ENCODE measurements at places on chromosomes 11 and 22.

- no peak for DNase-seq
Observed at GRCh38 chr11:62444236-62444833, 25.5 kb downstream of the SCGB1A1 start.

DNA sequence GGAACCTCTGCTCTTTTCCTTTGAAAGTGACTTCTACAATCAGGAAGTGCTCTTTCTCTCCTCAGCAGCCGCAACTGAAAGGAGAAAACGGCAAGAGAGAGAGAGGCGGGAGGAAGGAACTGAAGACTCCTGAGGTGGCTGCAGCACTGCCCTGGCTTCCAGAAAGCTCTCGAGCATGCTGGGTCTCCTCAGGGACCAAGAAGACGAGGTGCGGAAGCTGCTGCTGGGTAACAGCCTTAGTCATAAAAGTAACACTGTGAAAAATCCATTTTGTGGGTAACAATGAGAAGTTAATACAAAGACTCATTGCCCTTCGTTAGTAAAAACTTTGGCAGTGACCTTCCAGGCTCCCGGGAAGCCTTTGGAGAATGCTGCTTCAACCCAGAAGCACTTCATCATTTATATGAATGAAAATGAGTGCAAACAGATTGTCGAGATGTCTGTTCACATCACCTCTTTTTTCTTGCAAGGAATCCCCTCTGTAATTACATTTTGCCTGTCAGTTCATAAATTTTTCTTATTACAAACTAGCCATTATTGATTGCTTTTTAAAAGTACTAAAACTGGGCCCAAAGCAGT lies 473.4 kb downstream of the SOX6 start:
- DNase-seq: no peak

GRCh38 chr11:28460348-28460747 lies 352.2 kb downstream of the METTL15 start:
- DNase-seq: no peak

GRCh38 chr11:19861171-19861570 lies 148.5 kb downstream of the NAV2 start:
- DNase-seq: no peak

DNA sequence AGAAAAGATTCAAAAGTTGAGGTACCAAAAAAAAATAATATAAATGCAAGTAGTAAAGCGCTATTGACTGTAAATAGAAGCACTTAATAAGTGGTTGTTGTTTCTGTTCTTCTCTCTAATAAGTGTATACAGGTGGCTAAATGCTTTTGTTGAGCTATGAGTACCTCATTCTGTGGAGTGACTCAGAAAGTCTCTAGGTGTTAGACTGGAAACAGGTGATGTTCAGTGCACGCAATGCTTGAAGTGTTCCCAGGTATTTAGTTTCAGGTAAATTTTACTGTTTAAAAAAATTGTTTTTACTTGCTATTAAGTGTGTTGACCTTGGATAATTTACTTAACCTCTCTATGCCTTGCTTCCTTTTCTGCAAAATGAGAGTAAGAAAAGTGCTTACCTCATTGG lies 24.2 kb downstream of the POU2AF3 start:
- DNase-seq: no peak

GRCh38 chr11:75270896-75271418 lies 30.4 kb downstream of the TPBGL start:
- DNase-seq: no peak

DNA sequence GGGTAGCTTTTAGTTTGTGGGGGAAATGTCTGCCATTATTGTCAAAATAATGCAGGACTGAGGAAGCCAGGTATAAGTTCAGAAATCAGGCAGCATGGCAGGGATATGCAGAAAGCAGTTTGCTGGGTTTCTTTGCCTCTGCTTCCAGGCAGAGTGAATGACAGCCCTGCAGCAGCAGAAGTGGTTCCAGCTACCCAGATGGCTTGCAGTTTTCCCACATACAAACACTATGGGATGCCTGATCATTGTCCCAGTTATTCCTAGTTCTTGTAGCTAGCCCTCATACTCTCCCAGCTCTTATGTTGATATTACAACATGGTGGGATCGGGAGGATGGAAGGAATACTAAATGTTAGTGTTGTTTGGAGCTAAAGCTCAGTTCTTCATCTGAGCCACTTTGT lies 2.8 kb upstream of the DIXDC1 start:
- no peak for DNase-seq

- DNase-seq: no peak
Observed at GRCh38 chr11:46760429-46761128, 41.6 kb downstream of the F2 start.

DNA sequence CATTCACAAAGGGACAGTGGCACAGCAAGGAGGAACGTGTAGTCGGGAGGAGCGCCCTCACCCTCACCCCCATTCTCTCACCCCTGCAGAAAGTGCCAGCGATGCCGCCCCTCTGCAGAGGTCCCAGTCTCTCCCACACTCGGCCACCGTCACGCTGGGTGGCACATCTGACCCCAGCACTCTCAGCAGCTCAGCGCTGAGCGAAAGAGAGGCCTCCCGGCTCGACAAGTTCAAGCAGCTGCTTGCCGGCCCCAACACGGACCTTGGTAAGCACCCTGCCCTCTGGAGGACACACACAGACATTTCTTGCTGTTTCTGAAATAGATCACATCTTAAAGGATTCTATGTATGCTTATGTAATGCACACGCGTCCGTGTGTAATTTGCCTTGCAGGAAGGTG lies 34.9 kb downstream of the TBC1D22A start:
- DNase-seq: no peak

- DNase-seq: no peak
Observed at GRCh38 chr11:86138958-86139357, 70.1 kb upstream of the PICALM start.

DNA sequence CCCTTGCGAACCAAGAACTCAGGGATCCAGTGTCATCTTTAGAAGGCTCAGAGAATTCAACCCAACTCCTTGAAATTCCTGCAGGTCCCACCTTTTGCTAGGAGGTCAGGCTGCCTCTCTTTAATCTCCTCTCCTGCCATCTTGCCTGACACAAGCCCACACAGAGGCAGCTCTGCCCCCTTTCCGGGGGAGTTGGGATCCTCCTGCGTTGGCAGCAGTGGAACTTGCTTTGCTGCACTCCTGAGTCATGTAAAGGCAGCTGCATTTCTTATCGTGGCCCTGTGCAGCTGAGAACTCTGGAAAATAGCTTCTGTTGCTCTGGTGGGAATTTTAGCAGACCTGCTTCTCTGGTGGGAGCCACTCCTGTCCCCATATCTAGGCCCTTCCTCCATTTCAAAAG lies 142.3 kb upstream of the TBCEL start:
- no peak for DNase-seq

DNA sequence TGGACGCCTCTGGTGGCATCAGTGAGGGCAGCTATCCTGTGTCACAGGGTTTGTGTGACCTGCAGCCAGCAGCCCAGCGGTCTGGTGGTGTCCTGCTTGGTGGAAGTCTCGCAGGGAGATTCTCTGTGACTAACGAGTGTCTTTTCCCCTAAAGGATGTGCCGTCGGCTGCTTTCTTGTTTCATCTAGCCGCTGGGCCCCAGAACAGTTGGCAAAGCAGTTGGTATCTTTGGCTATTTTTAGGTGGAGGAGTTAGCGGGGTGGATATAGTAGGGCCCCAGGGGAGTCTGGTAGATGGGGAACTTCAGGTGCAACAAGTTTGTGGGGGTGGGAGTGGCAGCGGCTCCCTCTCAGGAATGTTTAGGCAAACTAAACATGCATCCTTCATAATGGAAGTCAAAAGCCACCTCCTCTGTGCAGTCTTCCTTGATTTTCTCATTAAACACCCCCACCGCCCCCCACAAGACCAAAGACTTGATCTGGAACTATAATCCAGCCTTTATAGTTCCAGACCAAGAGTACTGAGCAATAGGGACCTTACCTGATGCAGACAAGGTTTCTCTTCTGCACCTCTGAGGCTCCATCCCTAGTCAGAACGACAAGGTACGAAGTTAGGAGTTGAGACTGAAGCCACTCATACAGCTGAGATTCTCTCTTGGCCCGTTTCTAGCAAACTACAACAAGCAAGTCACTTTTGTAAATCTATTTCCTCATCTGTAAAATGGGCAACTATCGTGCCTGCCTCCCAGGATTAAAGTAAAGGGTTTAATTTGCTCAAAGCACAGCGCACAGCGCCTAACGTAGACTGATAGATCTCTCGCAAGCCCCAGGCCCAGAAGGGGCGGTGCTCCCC lies 1.1 kb upstream of the PELI3 start:
- no peak for DNase-seq

DNA sequence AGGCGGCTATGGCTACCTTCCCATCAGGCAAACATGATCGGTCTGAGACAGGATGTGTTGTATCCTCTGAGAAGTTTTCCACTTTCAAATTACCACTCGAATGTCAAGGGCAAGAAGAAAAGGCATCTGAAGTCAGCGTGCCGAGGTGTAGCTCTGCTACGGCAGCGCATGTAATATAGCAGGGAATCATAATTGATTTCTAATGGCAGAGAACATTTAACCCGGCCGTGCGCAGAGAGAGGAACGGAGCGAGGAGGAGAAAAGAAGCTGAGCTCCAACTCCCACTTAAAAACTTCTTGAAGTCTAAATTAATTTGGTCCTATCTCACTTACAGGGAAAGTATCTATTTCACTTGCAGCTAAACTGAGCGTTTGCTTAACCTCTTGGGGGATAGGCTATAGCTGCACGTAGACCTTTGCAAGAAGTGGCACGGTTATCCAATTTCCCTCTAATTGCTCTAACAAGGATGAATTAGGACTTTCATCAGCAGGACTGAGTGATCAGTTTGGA lies 137.3 kb upstream of the KIRREL3 start:
- no peak for DNase-seq

DNA sequence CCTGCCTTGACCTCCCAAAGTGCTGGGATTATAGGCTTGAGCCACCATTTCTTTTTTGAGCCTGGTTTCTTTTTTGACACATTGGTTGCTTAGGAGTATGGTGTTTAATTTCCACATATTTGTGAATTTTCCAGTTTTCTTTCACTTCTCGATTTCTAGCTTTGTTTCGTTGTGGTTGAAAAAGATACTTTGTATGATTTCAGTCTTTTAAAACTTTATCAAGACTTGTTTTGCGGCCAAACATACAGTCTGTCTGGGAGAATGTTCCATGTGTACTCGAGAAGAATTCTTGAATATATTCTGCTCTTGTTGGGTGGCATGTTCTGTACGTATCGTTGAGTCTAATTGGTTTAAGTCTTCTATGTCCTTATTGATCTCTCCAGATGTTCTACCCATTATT lies 20.8 kb downstream of the SHANK3 start:
- DNase-seq: no peak

GRCh38 chr11:87325490-87325872 lies 287.7 kb downstream of the TMEM135 start:
- DNase-seq: no peak

DNA sequence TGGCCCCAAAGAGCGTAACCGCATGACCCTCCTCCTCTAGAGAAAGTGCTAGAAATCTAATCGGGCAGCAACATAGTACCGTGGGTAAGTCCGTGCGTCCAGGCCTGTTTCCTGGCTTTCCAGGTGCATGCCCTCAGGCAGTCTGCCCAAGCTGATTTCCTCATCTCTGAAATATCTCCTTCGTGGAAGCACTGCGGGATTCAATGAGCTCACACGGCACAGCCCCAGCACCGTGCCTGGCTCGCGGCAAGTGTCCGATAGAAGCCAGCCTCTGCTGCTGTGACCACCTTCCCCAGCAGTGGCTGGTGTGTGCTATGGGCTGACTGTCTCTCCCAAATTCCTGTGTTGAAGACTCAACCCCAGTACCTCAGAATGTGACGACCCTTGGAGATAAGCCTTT lies 20.7 kb downstream of the RPUSD4 start:
- no peak for DNase-seq

- no peak for DNase-seq
Observed at GRCh38 chr22:36510384-36510783, 3.5 kb upstream of the FOXRED2 start.

DNA sequence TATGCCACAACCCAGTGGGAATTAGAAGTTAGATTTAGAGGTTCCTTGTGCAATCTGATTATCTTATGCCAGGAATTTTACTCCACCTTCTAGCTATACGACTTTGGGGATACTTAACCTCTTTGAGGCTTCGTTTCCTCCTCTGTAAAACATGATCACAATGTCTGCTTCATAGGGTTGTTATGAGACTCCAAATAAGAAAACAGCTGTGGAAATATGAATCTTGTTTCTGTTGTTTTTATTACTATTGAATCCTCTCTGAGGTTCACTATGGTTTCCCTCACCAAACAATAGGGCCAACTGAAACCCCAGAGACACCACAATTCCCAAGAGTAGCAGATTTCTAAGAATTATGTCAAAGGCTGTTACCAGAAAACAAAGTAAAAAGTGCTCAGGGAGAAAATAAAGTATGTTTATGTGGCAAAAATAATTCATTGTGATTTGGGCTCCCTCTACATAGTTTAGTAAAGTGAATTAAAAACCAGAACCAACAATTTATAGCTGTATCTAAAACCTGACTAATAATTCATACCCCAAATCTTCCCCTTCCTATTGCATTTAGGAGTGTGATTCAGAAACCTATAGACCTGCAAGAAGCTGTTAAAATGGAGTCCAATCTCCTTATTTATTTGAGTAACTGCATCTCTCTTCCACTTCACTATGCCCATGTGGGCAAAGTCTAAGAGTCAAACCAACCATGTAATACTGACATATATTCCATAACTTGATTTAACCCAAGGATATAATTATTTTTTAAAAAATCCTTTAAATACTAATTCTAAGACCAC lies 38.4 kb downstream of the AMBRA1 start:
- DNase-seq: no peak

GRCh38 chr11:130772266-130773227 lies 143.7 kb downstream of the SNX19 start:
- no peak for DNase-seq

- no peak for DNase-seq
Observed at GRCh38 chr11:116605543-116606459, 167.0 kb downstream of the BUD13 start.

- DNase-seq: no peak
Observed at GRCh38 chr11:126132319-126132718, 69.7 kb upstream of the CDON start.
